Naive thymus-derived CD8-positive, alpha-beta T cell (primary cell): ENCODE measurements at places on chromosomes 13 and 19. TPM values are rescaled to one million over a fixed set of nuclear protein-coding genes. Genes with fewer than 3 reads are reported as not detected.
A peak's percentile ranks its signal among the peaks of the same experiment; 100 is the strongest.

GRCh38 chr13:58960888-58961287, 1202.8 kb downstream of the DIAPH3 start:
- DNase-seq, result no peak

DNA sequence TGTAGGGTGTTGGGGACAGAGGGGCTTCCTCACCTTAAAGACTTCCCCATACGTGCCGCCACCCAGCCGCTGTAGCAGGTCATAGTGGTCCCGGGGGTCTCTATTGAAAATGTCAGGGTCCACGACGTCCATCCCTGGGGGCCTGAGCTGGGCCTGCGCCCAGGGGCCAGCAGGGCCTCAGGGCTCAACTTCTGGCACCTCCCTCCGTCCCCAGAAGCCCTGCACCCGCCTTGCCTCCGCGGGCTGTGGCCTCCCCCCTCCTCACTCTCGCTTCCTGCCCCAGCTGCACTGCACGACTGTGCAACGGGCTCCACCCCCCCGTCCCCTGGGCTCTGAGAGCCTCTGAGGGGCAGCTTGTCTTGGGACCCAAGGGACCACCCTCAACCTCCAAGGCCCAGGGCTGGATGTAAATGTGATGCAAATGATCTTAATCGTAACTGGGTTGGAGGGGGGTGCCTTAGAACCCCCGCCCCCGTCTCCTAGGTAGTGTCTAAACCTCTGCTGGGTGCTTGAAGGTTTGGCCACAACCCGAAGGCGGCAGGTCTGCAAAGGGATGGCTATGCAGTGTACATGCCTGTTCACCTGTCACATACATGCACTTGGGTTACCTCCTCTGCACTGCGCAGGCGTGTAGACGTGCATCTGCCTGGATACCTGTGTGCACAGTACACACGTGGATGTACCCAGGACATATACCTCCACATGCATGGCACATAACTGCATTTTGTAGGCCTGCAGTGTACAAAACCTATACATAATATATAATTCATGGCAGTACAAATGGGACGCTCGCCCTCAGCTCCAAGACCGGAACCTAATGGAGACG, at the start of gene MAP4K1:
TSS of gene MAP4K1 (minus strand) at position 190 of the 826 bp plus-strand sequence. CDS start at position 132, 58 bp downstream.
- peak; percentile 61 for DNase-seq

DNA sequence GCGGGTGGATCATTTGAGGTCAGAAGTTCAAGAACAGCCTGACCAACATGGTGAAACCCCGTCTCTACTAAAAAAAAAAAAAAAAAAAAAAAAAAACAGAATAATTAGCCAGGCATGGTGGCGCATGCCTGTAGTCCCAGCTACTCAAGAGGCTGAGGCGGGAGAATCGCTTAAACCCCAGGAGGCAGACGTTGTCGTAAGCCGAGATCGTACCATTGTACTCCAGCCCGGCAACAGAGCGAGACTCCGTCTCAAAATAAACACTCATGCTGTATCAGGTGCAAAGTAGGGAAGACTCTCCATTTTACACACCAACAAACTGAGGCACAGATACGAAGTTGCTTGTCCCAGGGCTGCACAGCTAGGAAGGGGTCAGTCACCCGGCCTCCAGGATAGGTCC, 15.6 kb downstream of the TLE6 start:
- DNase-seq, result no peak

GRCh38 chr13:112703449-112704284, 13.8 kb downstream of the ATP11A start:
- no peak for DNase-seq

GRCh38 chr19:55675661-55676354, 782 bp downstream of the EPN1 start:
- DNase-seq, result no peak

DNA sequence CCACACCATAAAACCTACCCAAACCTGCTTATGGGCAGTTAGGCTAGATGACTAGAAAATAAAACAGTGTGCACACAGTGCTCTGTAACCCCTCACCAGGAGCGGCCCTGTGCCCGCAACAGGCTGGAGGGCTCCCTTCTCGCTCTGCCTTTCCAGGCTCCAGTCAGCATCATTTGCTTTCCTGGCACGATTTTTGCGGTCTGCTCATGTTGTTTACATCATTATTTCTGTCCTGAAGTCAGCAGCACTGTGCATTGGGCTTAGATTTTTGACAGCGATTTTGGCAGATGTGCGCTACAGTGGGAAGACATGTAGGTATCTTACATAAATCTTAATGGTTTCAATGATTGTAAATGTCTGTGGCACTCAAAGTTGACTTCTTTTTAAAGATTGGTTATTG, 344.0 kb downstream of the MTUS2 start:
- no peak for DNase-seq

- DNase-seq, result no peak
Observed at GRCh38 chr19:18650468-18651041, 13.7 kb downstream of the KLHL26 start.

DNA sequence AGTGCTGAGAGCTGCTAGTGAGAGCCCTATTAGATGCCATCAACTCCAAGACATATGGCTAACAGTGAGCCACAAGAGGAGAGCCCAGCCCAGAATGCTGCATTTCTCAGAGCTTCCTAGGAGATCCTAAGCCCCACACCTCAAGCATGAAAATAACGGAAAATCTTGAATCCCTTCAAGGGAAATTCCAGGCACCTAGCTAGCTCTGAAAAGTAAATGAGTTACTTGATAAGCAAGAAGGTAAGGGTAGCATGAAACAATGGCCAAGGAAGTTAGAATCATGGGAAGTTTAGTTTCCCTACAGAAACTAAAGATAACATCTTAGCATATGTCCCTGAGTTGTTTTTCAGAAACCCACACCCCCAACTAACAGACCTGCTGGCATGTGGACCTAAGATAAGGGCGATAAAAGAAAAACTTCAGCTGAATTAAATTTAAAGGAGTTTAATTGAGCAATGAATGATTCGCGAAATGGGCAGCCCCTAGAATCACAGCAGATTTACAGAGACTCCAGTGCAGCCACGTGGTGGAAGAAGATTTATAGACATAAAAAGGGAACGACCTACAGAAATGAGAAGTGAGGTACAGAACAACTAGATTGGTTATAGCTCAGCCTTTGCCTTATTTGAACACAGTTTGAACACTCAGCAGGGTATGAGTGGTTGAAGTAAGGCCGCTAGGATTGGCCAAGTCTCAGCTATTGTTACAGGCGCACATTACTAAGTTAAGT, 301.3 kb upstream of the DACH1 start:
- DNase-seq, result no peak

DNA sequence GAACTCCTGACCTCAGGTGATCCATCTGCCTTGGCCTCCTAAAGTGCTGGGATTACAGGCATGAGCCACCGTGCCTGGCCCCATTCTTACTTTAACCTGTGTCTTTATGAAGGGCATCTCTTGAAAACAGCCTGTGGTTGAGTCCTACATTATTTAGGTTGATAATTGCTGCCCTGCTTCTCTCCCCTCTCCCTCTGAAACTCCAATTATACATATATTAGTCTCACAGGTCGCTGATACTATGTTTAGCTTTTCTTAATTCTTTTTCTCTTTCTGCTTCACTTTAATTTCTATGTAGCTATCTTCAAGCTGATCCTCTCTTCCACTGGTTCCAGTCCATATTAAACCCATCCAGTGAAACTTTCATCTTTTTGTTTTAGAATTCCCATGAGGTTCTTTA, 75.1 kb downstream of the SLC6A16 start:
- no peak for DNase-seq

GRCh38 chr13:88303157-88303556, 632.0 kb downstream of the SLITRK5 start:
- DNase-seq, result no peak

DNA sequence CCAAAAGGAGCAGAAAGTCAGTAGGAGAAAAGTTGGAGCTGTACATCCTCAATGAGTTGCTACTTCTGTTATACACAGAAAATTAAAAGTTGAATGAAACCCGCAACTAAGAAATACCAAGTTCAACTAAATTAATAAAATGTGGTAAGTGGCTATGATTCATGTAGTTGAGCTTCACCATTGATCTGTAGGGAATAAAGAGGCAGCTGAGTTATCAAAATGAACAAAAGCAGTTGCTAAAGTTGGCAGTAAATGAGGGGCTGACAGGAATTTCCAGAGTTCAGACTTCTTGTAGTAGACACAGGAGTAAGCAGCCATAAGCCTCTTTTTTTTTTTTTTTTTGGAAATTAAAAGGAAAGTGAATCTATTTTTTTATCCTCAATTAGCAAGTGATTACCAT, 234.6 kb downstream of the POSTN start:
- no peak for DNase-seq

DNA sequence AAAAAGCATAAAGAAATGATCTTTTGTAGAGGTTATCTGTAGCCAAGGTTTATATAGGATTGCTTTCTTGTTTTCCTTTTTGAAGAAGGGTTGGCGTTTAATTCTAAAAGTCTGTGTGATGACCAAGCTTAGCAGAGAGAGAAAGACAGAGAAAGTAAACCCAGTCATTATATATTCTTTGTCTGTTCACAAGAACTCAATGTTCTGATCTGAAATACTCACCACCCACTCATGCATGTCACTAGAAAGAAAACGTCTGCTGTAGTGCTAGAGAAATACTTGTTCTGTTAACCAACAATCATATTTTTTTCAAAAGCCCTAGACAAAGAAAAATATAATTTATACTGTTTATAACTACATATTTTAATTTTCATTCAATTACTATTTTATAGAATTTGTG, 173.7 kb upstream of the SLITRK5 start:
- DNase-seq, result no peak

GRCh38 chr19:39351537-39352064, 9.4 kb downstream of the SAMD4B start:
- no peak for DNase-seq

GRCh38 chr19:17370026-17370587, 7.0 kb downstream of the PLVAP start:
- DNase-seq, result no peak

- no peak for DNase-seq
Observed at GRCh38 chr19:456547-457110, 4.2 kb downstream of the SHC2 start.

- DNase-seq, result no peak
Observed at GRCh38 chr13:33092073-33092987, 76.1 kb downstream of the KL start.

- DNase-seq, result no peak
Observed at GRCh38 chr19:13118424-13119193, 545 bp downstream of the NACC1 start.

GRCh38 chr19:5798244-5798643, 6.6 kb upstream of the NRTN start:
- DNase-seq, result no peak

DNA sequence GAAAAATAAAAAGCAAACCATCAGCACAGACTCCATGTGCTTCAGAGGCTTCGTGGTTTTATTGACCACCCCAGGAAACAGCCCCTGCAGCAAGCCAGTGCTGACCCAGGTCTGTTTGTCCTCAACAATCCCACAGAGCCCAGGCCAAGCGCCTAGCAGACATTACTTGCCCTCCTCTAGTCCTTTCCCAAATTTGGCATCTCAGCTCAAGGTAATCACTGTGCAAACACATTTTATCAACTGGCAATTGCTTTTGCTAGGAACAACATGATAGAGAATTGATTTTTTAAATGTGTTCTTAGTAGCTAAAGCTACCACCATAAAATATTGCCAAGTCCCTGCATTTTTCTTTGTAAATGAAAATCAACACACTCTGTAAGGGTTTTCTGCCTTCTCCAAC, 121.8 kb downstream of the STOML3 start:
- no peak for DNase-seq

DNA sequence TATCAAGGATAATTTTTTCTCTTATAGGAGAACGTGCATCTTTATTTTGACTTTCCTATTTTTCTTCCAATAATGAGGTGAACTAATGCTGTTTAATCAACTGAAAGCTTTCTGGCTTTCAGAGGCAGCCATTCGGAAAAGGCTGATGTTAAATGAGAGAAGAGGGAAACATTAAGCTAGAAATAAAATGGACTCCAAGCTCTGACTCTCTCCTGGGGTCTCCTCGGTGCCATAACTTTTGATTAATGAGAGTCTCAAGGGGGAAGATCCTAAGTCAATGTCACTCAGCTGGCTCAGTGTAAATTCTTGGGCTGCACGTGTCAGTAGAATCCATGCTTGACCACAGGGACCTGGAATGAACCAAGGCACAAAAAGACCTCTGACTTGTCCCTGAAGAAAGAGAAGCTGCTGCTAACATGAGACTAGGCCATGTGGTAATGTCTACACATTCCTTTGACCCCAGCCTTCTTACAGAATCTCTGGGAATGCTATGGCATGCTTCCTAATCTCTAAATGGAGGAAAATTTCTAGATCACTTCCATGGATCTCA, 152.2 kb upstream of the RFC3 start:
- no peak for DNase-seq

DNA sequence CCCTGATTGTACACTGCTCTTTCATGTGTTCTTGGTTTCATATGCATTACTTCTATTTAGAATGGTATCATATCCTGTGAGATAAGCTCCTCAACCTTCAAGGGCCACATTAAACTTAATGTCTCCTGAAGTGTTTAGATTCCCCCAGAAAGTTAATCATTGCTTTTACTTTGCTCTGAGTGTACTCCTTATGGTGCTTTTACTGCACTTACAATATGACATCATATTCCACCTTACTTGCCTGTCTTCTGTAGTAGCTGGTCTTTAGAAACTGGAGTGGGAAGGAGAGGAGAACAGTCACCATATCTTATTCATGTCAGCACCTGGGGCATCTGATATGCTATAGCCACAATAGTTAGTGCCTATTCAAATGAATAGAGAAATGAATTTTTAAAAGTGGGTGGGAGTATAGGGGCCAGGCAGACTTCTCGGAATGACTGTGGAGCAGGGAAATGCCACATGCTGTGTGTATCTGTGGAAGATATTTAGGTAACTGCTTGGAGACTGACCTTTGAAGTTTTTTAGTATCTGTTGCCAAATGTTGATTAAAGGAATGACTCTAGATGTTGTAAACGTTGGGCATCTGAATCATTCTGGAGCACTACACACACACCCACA, 40.2 kb downstream of the SLAIN1 start:
- DNase-seq, result no peak

DNA sequence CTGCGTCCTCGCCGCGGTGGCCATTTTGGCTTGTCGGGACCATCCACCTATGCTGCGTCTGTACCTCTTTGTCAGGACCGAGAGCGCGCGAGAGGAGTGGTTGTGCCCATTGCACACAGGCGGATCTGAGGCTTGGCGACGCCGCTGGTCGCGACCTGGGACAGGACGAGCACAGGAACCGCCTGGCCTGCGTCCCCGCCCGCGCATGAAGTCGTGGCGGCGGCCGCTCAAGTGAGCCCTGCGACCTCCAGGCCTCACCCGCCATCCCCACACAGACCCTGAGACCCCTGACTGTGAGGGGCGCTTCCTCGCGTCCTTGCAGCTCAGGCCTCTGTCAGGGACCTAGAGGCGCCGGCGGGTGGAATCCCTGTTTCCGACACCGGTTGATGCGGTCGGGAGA, 16.8 kb downstream of the ZNF586 start:
- no peak for DNase-seq

The AKAP11 gene
- 2.5 TPM for polyA plus RNA-seq

The SLITRK1 gene
- polyA plus RNA-seq, result not detected

The RPS28 gene
- polyA plus RNA-seq, result 3,764 TPM

The TMEM38A gene
- 0.28 TPM for polyA plus RNA-seq

The SIGLEC11 gene
- not detected for polyA plus RNA-seq

The TMEM91 gene
- polyA plus RNA-seq, result 5.0 TPM

The RGS9BP gene
- 0.20 TPM for polyA plus RNA-seq

The CACNG6 gene
- polyA plus RNA-seq, result not detected

The PSG11 gene
- polyA plus RNA-seq, result not detected

The WDR62 gene
- polyA plus RNA-seq, result 0.13 TPM

The PSG3 gene
- polyA plus RNA-seq, result not detected

The ZNF841 gene
- 5.0 TPM for polyA plus RNA-seq

The PPM1N gene
- polyA plus RNA-seq, result 7.7 TPM

The EPSTI1 gene
- 10.1 TPM for polyA plus RNA-seq
